ENCODE measurements at places on chromosomes 16 and 17.

DNA sequence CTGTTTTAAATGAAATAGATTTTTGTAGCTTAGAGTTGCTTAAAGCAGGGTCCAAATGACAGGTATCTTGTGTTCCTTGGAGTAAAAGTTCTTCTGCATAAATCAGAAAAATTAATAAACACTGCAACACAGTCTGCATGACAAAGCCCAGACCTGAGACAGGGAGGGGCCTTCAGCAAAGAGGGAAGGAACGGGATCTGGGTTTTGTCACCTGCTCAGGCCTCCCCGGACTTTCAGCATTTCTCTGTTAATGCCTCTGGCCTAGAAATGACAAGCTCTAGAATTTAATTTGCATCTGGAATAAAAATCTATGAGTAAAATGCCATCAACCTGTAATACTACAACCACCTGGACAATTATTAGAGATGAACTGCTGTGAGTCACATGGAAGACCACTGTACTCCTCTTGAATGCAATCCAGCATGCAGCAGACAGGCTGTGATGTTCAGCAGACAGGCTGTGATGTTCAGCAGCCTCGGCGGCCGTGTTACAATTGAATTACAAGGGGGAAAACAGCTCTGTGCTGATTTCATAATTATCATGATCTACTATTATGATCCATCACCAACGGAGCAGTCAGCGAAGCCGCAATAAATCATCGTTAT is 170.2 kb downstream of the TOX3 start:
- no peak for DNase-seq

DNA sequence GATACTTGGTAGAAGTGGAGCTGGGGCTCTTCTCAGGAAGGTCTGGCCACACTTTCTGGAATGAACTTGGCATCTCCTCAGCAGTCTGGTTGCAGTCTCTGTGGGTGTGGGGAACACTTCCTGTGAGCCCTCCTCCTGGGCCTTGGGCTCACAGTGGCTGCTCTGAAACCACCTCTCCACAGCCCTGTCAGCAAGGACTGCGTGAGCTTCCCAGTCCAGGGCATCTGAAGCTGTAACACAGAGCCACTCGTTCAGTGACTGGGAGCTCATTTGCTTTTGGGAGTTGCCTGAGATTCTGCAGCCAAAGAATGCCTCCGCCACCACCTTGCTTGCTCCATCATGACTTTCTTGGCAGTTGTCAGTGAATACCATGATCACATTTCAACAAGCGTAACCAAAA is 60.0 kb downstream of the CLEC16A start:
- no peak for DNase-seq

DNA sequence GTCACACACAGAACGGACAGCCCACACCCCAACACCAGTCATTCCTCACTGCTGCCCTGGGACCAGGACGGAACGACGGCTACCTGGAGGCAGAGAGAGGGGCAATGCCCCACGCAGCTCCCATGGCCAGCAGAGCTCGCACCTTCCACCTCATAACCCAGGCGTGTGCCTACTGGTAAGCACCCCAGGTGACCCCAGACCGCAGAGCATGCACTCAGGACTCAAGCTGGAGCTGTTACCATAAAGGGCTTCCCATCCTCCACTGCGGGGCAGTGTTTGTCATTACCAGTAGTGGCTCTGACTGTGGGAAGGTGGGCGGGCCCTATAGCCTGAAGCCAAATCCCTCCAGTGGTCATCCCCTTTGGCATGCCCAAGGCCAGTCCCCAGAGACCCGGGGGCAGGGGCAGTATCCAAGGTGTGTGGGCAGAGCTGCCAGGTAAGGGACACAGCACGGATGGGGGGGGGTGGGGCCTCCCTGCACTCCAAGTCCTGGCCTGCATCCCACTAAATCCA is 4.7 kb upstream of the BCAR1 start:
- no peak for DNase-seq

DNA sequence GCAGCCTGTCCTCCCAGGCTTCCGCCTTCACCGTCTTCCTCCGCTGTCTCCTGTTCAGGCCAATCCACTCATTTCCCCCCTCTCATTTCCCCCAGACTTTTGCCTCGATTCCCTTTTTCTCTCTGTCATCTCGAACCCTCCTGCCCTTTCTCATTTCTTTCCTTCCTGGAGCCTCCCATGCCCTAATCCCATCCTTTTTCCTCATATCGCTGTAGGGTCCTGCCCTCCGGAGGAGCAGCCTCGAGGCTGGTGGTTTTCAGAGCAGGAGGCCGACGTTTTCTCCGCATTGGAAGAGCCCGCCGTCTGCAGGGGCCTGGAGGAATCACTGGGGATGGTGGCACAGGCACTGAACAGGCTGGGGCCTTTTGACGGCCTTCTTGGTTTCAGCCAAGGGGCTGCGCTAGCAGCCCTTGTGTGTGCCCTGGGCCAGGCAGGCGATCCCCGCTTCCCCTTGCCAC is 597 bp downstream of the OVCA2 start:
- DNase-seq, result no peak

DNA sequence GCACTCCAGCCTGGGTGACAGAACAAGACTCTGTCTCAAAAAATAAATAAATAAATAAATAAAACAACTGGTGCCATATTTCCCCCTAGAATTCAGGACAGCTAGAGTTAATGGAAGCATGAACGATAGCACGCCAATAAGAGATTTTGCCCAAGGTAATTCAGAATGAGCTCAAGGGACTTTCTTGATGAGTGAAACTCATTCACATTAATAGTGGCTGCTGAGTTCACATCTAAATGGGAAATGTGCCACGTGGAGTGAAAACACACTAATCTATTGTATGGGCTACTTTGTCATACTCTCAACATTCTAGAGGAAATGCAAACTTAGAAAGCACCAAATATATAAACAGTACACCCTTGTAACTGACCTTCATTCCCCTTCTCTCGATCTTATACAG is 47.4 kb upstream of the PSMD7 start:
- no peak for DNase-seq

DNA sequence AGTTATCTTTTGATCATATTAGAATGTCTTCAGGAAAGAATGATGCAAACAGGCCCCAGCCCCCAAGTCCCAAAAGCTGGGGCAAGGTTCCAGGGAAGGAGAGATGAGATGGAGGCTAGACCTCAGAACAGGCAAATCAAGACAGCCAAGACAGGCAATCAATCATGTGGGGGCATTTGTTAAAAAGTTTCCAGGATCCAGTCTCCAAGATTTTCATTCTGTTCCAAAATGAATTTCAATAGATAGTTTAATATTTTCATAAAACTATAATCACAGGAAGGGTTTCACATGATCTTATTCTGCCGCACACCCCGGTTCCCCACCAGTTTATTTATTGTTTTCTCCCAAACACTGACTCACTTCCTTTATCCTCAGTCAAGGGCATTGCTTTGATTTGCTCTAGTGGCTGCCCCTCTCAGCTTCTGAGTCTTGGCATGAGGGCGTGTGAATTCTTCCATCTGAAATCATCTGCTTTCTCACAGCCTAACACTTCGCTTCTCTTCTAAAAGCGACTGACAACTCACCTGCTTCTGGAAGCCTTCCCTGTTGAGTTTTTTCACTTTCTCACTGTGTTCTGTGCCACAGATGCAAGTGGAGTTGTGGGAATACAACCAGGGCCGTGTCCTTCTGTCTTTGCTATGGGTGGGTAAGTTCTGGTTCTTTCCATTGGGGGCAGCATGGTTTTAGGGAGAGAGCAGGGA is 12.2 kb upstream of the TERF2 start:
- peak; percentile 45 for DNase-seq

- DNase-seq, result no peak
Measured at GRCh38 chr17:17150448-17150800, 55.7 kb downstream of the PLD6 start.

- no peak for DNase-seq
Measured at GRCh38 chr16:27426423-27427408, 24.7 kb downstream of the IL21R start.

GRCh38 chr17:4072487-4073157 is 70.2 kb downstream of the ZZEF1 start:
- DNase-seq, result no peak

DNA sequence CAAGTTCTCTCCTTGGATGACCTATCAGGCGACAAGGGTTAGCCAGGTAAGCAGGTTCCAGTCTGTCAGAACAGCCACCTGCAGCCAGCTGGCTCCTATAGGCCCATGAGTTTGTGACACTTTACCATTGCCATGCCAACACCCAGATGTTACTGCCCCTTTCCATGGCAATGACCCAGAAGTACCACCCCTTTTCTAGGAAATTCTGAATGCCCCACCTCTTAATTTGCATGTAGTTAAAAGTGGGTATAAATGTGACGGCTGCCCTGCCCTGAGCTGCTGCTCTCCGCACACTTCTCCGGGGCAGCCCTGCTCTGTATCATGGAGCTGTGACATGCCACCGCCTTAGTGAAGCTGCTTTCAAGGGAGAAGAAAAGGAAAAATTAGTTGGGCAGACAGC is 10.0 kb upstream of the SECTM1 start:
- no peak for DNase-seq

- DNase-seq, result no peak
Measured at GRCh38 chr16:1762196-1762878, 9.0 kb downstream of the NME3 start.

- no peak for DNase-seq
Measured at GRCh38 chr16:66223176-66223780, 143.2 kb upstream of the CDH5 start.

DNA sequence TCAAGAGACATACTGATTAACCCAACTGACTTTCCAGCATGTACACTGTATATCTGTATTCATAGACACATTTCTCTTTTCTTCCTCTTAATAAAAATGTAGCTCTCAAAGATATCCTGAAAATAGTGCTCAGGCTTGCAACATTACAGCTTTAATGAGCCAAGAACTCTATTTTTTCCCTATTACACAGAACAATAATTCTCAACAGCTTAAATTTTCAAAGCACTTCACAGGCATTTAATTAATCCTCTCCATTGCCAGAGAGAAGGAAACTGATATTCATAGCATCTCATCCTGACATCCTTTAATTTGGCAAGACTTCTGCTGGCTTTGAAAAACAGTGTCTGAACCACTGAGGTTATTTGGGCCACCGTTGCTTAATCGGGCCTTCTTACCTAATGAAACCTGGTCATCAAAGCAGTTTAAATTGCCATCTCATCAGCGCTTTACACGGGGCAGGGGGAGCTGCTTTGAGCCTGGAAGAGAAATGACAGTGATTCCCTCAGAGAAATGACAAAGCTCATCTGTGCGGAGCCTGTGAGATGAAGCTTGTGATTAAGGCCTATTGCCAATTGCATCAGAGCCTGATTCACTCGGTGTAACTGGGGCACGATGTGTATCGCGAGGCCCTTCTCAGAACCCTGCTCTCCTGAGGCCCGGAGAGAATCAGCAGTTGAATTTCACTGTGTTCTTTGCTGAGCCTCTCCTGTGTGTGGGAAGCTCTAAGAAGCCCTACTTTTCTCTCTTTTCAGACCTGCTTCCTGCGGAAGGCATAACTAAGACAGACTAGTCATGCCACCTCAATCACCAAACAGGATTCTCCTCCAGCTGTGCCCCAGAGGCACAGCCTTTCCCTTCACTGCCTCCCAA is 8.5 kb upstream of the SIAH1 start:
- peak; percentile 87 for DNase-seq

GRCh38 chr16:25007284-25007984 is 7.7 kb downstream of the ARHGAP17 start:
- DNase-seq, result no peak

DNA sequence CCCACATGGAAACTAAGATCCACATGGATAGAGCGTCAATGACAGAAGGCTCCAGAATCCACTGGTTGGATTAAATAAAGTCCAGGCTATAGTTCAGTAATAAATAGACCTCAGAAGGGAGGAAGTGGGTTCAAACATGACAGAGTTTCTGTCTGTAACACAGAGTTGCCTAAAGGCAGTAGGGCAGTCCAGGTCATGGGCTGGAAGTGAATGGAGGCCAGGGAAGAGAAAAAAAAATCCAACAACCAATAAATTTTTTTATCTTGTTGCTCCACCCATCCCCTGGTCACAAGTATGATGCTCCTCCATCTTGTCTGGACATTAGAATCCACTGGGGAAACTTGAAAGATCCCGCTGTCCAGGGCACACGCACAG is 92.4 kb downstream of the RGS9 start:
- DNase-seq, result no peak

DNA sequence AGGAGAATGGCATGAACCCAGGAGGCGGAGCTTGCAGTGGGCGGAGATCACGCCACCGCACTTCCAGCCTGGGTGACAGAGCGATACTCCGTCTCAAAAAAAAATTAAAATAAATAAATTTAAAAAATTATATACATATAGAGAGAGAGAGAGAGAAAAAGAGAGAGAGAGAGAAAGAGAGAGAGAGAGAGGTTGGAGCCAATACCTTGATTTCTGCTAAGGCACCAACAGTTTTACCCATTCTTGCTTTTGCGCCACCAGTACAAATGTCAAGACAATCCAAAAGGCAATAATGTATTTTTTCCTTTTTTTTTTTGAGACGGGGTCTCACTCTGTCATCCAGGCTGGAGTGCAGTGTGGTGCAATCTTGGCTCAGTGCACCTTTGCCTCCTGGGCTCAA is 17.2 kb downstream of the BRIP1 start:
- DNase-seq, result no peak

GRCh38 chr17:2085648-2085949 is 30.7 kb downstream of the HIC1 start:
- no peak for DNase-seq

DNA sequence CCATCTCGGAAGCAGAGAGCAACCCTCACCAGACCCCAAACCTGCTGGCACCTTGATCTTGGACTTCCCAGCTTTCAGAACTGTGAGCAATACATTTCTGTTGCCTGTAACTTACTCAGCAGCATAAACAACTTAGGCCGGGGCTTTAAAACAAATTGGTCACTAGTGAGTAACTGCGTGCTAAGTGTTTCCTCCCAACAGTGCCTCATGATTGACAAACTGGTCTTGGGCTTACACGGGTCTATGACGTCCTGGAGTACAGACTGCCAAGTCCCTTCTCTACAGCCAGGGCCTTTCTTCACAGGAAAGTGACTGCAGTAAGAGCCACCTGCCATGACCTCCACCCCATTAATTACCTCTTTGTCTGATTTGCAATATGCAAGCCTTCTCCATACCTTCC is 136.7 kb downstream of the XYLT1 start:
- DNase-seq, result no peak

DNA sequence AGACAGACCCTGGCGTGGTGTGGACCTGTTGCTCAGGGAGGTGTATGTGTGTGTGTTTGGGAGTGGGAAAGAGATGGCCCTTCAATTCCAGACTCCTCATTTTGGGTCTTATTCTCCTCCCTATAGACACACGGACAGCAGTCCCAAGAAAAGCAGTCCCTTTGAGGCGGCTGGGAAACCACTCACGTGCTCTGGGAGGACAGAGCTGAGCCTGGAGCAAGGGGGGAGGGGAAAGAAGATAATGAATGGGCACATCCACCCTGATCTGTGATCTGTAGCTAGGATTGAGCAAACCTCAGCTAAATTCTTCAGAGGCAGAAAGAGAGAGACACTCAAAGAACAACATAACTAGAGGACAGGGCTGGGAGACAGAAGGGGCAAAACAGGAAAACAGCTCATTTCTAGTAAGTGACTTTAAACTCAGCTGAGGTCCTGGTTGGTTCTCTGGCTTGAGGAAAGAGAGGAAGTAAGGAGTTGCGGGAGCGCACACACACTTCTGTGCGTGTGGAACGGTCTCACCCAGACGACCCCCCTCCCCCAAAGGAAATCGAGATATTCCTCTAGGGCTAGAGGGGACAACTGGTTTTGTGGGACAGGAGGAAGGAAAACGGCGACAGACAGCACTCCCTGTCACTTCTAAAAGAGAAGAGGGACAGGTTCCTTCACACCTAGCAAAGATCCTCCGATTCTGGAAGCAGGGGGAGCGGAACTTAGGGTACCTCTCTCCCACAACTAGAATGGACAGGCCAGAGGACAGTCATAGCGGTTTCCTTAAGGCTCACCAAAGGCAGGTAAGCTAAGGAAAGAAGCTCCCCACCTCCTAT is 658 bp downstream of the RAB5C start:
- peak; percentile 29 for DNase-seq

- DNase-seq, result peak; percentile 35
Measured at GRCh38 chr16:81481207-81481821, 36.7 kb downstream of the CMIP start.
